ENCODE measurements at places on chromosomes 6 and 20.

- DNase-seq: no peak
Measured at GRCh38 chr6:25536781-25537180, 115.2 kb upstream of the SCGN start.

GRCh38 chr6:38774929-38775707 lies 60.0 kb downstream of the DNAH8 start:
- DNase-seq: no peak

DNA sequence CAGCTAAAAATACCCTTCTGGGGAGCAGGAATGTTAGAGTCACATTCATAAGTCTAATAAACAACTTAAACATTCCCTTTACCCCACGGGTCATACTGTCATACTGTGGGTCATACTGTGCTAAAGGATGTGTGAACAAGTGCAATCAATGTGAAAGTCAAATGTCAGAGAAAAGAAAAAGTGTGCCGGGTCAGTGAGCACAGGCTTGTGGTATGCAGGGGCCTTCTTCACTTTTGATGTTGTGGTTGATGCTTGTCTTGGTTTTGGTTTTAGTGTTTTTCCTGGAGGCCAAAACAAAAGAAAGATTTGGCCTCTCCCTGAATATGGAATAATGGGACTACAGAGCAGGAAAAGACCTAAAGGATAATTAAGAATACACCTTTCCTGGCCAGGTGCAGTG lies 267.9 kb upstream of the PLN start:
- no peak for DNase-seq

- no peak for DNase-seq
Measured at GRCh38 chr6:118774581-118774980, 119.4 kb upstream of the ASF1A start.

GRCh38 chr6:27758491-27758890 lies 153.7 kb downstream of the OR2B2 start:
- DNase-seq: no peak

GRCh38 chr6:165231581-165232561 lies 77.5 kb downstream of the C6orf118 start:
- no peak for DNase-seq

GRCh38 chr20:34876406-34877282 lies at the start of gene ACSS2:
Gene ACSS2, plus strand, starts transcription at chr20:34876612. Its CDS starts 34 bp downstream, at chr20:34876646.
- DNase-seq: peak; percentile 97

DNA sequence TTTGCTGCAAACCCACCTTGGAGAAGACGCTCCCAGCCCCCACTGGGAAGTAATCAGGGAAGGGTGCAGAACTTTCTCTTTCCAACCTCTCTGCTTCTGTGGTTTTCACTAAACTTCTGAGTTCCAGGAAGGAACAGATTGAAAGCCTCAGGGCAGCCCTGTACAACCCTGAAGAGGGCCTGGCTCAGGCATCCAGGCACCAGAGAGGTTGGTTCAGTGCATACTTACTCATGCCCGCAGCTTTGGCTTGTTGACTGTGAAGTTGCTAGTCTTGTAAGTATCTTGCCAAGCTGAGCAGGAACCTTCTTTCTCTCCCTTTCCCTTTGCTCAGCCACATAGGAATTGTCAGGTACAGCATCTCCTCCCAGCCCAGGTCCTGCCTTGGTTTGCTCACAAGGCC lies 272.2 kb upstream of the FOXQ1 start:
- DNase-seq: no peak

DNA sequence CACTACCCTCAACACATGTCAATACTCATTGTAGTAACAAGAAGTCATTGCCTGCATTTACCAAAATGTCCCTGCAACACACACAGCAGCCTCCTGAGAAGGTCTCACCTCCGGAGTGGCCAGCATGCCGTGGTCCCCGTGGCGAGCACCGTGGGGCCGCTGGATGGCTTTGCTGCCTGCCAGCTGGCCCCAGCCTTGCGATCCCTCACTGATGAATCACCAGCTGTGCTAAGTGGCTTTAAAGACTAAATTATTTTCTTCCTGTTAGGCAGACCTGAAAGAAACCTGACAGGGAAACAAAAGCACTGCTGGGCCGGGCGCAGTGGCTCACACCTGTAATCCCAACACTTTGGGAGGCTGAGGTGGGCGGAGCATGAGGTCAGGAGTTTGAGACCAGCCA lies 306.7 kb downstream of the CDH4 start:
- no peak for DNase-seq

DNA sequence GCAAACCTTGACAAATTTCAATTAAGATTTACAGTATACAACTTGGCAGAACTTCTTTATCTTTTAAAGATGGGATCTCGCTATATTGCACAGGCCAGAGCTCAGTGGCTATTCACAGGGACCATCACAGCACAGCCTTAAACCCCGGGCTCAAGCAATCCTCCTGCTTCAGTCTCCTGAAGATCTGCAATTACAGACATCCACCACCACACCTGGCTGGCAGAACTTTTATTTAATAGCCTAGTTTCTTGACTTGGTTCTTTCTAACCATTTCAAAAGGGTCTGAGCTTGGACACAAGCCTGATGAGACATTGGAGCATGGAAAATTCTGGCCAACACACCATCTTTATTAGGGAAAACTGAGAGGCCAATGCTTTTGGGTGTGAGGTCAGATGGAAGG lies 151.6 kb upstream of the KCNG1 start:
- no peak for DNase-seq

DNA sequence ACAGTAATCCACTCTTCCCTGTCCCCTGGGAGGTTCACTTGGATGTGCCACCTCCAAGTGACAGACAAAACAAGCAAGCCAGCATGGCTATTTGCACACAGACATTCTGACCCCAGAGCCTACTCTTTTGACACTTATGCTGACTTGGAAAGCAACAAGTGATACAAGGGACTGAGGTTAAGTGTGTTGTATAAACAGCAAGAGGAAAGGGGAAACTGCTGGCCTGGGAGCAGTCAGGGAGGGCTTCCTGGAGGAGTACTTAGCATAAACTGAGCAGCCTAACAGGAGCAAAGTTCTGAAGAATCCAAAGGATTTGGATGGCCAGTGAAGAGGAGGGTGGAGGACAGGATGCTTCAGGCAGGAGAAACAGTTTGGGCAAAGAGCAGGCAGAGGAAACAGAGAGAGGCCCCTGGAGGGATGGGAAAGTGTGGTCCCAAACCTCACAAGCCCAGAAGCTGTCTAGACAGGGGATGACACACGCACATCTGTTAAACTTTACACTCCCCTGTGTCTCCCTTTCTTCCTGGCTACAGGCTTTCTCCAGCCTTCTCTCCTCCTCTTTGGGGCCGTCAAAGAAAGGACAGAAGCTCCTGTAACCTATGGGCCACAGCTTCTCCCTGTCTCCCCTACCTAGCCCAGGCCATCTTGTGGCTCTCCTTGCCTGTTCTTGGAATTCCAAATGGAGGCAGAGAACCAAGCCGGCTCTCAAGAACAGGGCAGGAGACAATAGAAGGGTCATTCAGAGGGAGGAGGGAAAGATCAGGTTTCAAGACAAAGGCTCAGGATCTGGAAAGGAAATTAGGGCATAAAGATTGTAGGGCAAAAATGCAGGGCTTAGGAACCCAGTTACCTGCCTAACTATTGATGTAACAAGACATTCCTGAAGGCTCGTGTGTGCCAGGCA lies 19.3 kb downstream of the SULF2 start:
- DNase-seq: no peak

DNA sequence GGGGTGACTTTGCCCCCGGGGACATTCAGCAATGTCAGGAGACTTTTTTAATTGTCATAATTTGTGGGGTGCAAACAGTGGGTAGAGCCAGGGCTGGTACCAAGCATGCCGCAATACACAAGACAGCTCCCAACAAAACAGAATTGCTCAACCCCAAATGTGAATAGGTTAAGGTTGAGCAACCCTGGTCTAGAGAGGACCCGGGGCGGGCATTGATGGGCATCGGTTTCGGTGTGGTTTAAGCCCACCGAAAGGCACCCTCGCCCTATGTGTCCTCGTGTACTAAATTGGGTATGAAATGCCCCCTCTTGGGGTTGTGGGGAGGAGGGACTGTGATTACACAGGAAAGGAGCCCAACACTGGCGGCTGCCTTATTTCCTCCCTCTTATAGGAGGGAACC lies 36.0 kb downstream of the KIAA1755 start:
- no peak for DNase-seq

GRCh38 chr6:116579143-116579542 lies 7.8 kb downstream of the RWDD1 start:
- no peak for DNase-seq

DNA sequence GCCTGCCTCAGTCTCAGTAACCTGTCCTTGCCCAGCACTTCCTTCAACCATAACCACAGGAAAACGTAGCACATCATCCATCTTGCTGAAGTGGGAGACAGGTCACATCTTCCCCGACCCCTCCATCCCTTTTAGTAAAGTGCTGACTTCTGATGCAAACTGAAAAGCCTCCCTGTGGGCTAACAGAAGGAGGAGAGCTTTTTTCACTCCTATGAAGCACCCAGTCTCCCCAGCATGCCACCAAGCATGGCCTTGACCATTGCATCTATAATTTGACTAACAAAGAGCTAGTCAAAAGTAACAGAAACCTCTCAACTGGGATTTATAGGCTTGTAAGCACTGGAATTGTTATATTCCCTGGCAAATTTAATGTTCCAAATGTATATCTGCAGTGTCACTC lies 288.9 kb upstream of the IRAK1BP1 start:
- DNase-seq: no peak

DNA sequence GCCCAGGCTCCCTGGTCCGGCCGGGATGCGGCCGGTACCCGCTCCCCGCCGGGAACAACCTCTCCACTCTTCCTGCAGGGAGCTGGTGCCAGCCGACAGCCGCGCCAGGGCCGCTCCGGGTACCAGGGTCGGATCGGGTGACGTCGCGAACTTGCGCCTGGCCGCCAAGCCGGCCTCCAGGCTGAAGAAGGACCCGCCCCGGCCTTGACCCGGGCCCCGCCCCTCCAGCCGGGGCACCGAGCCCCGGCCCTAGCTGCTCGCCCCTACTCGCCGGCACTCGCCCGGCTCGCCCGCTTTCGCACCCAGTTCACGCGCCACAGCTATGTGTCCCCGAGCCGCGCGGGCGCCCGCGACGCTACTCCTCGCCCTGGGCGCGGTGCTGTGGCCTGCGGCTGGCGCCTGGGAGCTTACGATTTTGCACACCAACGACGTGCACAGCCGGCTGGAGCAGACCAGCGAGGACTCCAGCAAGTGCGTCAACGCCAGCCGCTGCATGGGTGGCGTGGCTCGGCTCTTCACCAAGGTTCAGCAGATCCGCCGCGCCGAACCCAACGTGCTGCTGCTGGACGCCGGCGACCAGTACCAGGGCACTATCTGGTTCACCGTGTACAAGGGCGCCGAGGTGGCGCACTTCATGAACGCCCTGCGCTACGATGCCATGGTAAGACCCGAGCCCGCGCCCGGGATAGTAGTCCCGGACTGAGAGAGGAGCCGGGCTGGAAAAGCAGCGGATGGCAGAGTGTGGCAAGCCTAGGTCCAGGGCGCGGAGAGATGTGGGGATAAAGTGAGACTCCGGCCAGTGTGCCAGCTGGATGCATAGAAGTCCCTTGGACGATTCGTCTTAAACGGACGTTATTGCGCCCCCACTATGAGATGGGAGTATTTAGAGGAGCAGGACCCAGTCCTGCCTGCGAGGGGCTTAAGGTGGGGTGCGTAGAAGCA lies at the start of gene NT5E:
NT5E (plus strand) TSS at position 266 of the 942 bp plus-strand sequence; CDS start at position 323, 57 bp downstream.
- DNase-seq: no peak

DNA sequence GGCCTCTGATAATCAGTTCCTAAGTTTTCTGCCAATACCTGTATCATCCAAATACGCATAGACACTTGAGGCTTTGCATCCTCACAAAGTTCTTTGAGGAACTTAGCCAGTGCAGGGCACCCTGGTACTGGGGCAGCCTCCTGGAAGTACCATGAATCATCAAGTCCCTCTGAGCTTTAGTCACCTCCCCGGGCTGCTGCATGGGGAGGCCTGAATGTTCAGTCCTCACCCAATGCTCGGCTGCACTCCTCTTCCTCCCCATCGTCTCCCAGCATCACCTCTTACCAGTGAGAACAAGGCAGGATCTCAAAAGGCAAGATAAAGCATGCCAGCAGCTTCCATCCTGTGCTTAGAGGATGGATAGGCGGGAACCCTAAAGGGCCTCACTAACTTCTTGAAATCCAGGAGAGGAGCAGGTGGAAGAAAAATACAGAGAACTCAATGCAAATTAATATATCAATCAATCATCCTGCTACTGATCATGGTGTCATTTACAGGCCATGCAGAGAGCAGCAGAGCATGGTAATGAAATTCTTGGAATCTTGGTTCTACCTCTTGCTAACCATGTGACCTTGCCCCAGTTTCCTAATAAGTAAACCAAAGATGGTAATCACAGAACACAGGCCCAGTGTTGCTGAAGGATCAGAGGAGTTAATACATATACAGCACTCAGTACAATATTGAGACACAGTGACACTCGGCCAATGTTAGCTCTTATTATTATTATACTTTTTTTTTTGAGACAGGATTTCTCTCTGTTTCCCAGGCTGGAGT lies 4.7 kb upstream of the CCN6 start:
- DNase-seq: no peak

GRCh38 chr6:1836690-1837089 lies 227.0 kb downstream of the FOXC1 start:
- no peak for DNase-seq

GRCh38 chr6:106170030-106170791 lies 84.1 kb downstream of the PRDM1 start:
- no peak for DNase-seq

DNA sequence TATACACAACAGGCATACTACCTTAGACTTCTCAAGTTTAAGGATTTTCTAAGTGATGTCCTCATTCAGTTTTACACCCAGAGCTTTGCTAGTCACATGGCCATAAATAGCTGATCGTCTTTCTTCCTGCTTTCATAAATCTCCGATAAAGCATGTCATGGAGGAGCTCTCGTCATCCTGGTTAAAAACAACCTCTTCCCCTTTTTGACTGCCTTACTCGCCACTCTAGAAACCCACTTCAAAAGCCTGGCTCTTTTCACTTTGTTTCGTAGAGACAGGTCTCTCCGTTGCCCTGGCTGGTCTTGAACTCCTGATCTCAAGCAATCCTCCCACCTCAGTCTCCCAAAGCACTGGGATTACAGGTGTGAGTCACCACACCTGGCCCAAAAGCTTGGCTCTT lies 67.0 kb upstream of the SMIM29 start:
- no peak for DNase-seq

DNA sequence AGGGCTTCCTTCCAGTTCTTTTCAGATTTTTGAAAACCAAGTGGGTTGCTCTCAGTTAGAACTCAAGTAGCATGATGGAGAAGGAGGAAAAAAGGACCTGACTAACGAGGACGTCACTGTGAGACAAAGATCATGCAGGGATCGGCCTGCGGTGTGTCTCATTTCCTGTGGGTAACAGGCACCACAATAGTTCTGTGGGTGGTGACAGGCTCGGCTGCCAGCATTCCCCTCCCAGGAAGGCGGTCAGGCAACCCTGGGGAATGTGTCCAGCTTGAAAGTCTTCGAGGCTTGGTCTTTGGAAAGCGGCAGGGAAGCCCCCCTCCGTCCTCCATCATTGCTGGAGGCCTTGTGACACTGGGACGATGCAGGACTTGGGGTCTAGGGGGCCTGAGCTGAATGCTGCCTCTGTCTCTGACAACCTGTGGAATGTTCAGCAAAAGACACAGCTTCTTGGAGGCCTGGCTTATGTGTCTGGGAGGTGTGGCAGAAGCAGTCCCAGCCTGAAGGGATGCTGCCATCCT lies 121.0 kb downstream of the BCAS1 start:
- DNase-seq: peak; percentile 55

GRCh38 chr20:39909447-39909846 lies 779.6 kb downstream of the MAFB start:
- DNase-seq: no peak

GRCh38 chr6:170058878-170059485 lies 231.9 kb downstream of the DLL1 start:
- DNase-seq: no peak

Data from activated naive CD4-positive, alpha-beta T cell (primary cell).